ENCODE measurements at places on chromosomes 6 and 20. TPM values are rescaled to one million over a fixed set of nuclear protein-coding genes. Genes with fewer than 3 reads are reported as not detected.
A peak's percentile ranks its signal among the peaks of the same experiment; 100 is the strongest.

GRCh38 chr6:29777310-29777709 lies 50.3 kb upstream of the HLA-G start:
- no peak for ATAC-seq

GRCh38 chr6:156517088-156517487 lies 260.1 kb upstream of the ARID1B start:
- no peak for ATAC-seq

DNA sequence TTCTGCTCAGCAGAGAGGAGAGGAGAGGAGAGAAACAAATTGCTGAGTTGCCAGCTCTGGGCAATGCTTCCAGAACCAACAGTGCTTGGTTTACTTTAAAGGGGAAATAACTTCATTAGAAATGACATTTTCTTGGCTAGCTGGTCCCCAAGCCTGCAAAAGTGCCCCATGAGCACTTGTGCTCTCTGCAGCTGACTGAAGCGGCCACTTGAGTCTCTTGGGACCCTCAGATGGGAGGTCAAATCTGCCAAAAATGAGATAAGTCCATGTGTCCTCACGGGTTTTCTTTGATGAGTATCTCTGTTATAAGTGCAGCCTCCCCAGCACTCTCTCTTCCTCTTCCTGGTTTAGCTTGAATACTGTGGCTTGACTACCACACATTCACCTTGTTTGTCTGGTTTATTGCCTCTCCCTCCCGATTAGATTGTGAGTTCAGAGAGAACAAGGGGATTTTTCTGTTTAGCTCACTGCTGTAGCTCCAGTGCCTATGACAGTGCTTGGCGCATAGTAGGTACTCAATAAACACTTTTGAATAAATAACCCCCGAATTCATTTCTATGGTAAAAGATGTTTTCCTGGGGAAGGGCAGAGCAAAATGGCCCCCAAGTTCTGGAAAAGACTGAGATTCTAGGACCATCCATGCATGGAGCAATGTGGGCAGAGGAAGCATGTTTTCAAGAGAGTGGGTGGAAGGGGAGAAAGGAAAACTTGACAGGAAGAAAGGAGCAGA lies 7.0 kb upstream of the RIN2 start:
- ATAC-seq: peak; percentile 91

GRCh38 chr6:7558781-7559180 lies 17.3 kb downstream of the DSP start:
- no peak for ATAC-seq

CAGE1 gene
- total RNA-seq: 0.28 TPM

MAPK13 gene
- total RNA-seq: 97.9 TPM

DNA sequence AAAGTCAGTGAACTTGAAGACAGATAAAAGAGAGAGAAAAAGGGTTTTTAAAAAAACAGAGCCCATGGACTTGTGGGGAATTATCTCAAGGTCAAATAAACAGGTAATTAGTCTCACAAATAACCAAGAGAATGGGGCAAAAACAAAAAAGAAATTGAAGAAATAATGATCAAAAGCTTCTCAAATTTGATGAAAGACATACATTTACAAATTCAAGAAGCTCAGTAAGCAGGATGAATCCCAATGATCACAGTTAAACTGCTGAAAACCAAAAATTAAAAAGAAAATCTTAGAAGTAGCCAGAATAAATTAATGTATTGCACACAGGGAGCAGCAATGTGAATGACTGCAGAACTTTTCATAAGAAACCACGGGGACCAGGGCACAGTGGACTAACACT lies 112.5 kb upstream of the EMILIN3 start:
- ATAC-seq: no peak

DEFB126 gene
- total RNA-seq: not detected

ENPP1 gene
- total RNA-seq: 0.36 TPM

DNA sequence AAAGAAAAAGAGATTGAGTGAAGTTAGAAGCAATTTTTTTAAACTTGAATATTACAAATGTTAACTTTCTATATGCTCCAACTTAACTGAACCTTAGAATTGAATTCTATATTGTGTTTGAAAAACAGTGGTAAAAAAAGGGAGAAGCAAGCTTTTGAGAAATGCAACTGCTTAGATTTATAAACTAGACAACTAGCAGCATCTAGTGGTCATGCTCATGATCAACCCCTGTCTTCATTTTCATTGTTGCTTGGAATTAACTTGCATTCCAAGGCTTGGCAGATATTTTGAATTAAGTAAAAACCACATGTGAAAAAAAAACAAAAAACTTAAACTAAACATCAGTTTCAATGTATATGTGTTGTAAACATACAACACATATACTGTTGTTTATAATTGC lies 113.1 kb downstream of the C6orf58 start:
- no peak for ATAC-seq

DNAH8 gene
- total RNA-seq: 0.04 TPM

DNA sequence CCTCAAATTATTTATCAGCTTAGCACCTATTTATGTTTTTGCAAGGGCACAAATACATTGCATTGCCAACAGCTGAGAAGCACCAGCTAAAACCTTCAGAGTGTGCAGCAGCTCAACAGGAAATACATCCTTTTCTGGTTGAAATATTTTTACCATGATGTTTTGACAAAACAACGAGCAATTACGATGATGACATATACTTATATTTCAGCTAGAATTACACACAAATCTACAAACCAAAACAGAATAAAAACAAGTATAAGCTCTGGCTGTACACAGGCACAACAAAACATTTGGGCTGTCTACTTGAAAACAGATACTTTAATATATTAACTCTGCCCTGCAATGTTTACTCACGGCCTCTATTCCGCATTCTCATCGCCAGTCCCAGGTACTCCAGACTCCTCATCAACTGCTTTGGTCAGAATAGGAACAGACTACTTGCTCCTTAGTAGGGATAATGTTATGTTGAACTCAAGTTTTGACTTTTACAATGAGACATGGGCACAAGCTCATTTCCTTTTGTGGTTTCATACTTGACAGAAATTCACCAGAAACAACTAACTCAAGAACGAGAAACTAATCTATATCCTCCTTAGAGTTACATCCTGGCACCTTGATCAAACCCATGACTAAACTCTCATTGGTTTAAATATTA lies 377.6 kb downstream of the ESR1 start:
- no peak for ATAC-seq

SSTR4 gene
- not detected for total RNA-seq

COL21A1 gene
- total RNA-seq: 4.9 TPM

- no peak for ATAC-seq
Observed at GRCh38 chr20:25207960-25208534, 12.5 kb downstream of the ENTPD6 start.

DNA sequence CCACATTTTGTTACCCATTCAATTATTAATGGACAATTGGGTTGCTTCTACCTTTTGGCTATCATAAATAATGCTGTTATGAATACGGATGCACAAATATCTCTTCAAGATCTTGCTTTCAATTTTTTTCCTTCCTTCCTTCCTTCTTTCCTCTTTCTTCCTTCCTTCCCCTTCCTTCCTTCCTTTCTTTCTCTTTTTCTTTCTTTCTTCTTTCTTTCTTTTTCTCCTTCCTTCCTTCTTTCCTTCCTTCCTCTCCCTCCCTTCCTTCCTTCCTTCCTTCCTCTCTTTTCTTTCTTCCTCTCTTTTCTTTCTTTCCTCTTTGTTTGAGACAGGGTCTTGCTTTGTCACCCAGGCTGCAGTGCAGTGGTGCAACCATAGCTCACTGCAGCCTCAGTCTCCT lies 39.2 kb downstream of the ZNF184 start:
- ATAC-seq: no peak

DNA sequence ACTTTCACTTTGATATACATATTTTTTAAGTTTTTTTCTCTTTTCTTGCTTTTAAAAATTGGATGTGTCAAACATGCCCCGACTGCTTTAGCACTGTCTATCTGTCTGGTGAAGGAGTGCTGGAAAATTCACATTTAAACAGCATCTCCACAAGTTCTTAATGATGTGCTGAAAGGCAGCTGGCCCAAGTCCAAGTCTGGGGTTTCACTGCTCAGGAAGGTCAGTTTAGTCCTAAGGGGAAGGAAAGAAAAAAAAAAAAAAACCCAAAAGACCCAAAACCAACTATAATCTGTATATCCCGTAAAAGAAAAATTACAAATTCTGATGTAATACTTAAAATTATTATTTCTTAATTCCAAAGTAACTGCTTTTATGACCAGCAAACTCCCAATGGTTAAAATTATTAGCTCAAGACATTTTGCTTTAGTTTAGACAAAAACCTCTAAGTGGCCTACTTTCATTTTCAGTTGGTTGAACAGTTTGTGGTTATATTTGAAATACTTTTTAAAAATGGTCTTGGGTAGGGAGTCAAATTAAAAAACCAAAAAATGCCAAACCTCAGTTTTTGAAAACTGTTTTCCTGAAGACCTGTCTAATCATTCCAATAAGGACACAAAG lies 79.5 kb upstream of the PREP start:
- ATAC-seq: no peak

LPA gene
- total RNA-seq: 0.24 TPM

ACTL10 gene
- 2.0 TPM for total RNA-seq

DNA sequence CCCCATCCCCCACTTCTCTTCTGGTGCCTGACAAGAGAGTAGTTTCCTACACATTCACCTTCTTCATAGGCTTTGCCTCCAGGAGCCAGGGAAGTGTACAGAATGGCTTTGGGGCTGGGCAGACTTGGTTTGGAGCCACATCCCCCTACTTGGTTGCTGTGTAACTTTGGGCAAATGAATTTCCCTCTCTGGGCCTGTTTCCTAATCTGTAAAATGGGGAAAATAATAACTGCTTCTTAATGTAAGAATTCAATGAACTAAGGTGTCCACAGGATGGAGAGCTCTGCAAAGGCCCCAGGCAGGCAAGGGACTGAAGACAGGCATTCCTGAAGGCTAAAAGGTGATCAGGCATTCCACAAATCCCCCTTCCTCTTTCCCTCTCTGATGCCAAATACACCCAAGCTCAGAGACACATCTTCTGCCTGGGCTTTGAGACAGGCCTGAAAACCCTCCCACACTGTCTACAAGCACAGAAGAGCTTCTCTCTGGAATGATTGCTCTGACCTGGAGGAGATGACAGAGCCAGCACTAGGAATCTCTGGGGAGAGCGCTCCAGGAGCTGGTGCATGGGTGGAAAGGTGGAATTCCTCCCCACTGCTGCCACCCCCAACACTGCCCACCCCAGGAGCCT lies 6.9 kb upstream of the C20orf203 start:
- ATAC-seq: no peak

- ATAC-seq: peak; percentile 52
Observed at GRCh38 chr6:110874880-110875547, 429 bp downstream of the AMD1 start.

TJAP1 gene
- 8.9 TPM for total RNA-seq

CCN5 gene
- 1.9 TPM for total RNA-seq

DNA sequence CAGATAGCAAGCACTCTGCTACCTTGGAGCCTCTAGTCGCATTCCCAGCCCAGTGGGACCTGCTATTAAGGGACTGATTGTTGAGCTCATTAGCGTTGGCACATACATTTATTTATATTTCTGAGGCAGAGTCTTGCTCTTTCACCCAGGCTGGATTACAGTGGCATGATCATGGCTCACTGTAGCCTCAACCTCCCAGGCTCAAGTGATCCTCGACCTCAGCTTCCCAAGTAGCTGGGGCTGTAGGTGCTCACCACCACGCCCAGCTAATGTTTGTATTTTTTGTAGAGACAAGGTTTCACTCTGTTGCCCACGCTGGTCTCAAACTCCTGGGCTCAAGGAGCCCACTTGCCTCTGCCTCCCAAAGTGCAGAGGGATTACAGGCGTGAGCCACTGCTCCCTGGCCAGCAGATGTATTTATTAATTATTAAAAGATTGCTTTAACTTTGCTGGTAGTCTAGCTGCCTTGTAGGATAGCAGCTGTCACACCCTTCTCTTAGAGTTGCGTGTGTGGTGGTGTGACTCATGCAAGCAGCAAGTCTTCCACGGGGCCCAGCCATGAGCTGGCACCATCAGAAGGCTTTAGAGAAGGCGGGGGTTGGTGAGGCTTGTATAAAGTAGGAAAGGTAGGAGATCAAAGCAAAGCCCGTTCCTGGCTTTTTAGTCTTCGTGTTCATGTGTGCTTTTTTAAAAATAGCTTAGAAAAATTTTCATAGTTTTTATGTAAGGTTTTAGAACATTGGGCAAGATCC lies 16.5 kb downstream of the ACTR5 start:
- peak; percentile 98 for ATAC-seq

WFDC10B gene
- not detected for total RNA-seq

- ATAC-seq: no peak
Observed at GRCh38 chr20:46027245-46027853, 1.7 kb upstream of the SLC12A5 start.

DNA sequence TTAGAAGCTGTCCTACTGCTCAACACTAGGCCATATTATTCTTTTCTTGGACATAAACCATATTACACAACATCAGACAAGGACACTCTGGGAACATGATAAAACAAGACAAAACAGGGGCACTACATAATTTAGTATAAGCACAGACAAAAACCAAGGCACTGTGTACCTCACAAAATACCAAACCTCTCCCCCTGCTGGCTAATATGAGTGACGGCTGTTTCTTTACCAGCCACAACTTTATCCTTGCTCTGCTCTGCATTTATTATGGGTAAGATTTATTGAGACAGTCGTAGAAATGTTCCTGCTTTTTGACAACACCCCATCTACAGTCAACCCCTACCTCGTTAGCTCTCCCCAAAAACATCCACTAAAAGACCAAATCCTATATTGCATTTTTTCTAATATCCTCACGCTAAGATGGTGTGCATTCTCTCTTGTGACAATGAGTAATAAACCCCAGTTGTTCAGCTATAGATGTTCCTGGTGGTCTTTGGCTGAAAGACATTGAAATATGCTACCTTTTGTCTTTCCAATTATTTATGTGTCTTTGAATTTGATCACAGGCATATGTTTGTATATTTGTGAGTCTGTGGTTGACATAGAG lies 23.8 kb upstream of the POLR1H start:
- ATAC-seq: peak; percentile 29

GRCh38 chr6:132400883-132401617 lies at the start of gene MOXD1:
Gene MOXD1, minus strand, starts transcription at chr6:132401475. Its CDS starts 49 bp downstream, at chr6:132401426.
- peak; percentile 92 for ATAC-seq

GRCh38 chr20:6611911-6612605 lies 155.4 kb upstream of the BMP2 start:
- no peak for ATAC-seq

DNA sequence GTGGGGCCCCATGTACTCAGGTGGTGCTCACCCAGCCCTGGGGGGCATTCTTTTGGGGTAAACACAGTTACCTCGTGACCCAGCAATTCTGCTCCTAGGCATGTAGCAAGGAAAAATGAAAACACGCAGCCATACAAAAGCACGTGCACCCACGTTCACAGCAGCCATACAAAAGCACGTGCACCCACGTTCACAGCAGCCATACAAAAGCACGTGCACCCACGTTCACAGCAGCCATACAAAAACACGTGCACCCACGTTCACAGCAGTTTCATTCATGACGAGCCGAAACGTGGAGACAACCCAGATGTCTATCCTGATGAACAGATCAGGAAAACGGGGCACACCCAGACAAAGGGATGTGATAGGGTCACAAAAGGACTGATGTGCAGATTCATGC lies 57.1 kb downstream of the YTHDF1 start:
- no peak for ATAC-seq

GRCh38 chr6:52566201-52566600 lies 10.7 kb downstream of the TRAM2 start:
- ATAC-seq: no peak

Measured in esophagus mucosa (tissue), 1 donor.